Amniotic stem cell (primary cell): ENCODE measurements at places on chromosomes 6 and 20.
A peak's percentile ranks its signal among the peaks of the same experiment; 100 is the strongest.

DNA sequence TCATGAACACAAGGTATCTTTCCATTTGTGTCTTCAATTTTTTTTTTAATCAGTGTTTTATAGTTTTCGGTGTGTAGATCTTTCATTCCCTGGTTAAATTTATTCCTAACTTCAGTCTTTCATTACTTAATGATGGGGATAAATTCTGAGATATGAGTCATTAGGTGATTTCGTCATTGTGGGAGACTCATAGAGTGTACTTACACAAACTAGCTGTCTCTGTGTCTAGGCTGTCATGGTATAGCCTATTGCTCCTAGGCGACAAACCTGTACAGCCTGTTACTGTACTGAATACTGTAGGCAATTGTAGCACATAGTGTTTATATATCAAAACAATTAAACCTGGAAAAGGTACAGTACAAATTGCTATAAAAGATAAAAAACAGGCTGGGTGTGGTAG is 42.1 kb downstream of the SMAP1 start:
- DNase-seq = no peak

GRCh38 chr6:145557474-145557873 is 177.8 kb downstream of the EPM2A start:
- DNase-seq = no peak

- peak; percentile 60 for DNase-seq
Measured at GRCh38 chr6:43774776-43775534, 4.9 kb downstream of the VEGFA start.

- no peak for DNase-seq
Measured at GRCh38 chr6:67467341-67467740, 1167.7 kb upstream of the ADGRB3 start.

DNA sequence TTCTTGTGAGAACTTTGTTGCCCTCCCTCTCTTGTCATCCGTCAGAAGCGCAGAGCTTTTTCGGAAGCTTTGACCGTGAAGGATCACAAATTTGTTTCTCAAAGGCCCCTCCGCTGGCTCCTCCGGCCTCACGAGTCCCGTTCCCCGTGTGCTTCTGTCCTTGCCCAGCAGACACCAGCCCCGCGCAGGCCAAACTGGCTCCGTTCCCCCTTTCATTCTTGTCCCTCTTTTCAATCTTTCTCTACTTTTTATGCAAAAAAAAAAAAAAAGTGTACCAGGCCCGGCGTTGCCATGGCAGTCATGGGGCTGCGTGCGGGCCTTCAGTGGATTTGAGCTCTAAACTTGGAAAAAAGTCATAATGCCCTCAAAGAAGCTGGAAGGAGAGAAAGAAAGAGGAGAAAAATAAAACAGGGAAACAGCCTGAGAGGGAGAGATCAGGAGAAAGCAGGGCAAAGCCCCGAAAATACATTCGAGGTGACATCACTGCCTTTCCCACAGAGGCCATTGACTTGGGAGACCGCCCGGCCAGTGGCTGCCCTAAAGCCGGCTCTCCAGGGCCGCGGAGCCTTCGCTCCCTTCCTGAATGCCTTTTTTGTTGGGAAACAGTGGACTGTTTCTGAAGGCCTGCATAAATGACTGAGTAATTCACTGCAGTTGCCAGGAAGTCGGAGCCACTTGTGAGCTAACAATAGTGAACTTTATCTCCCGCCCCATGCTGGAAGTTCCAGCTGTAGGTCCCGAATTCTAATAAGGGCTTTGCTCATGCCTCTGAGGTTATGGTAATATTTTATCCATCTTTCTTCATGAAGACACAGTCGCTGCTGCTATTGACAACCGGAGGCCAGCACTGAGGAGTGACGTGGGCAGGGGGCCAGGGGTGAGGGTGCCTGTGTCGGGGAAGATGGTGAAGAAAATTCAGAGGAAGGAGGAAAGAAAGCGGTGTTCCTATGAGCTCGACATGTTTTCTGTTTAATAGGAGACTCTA is 670.9 kb downstream of the QKI start:
- DNase-seq = no peak

GRCh38 chr6:40960742-40961430 is 78.1 kb downstream of the UNC5CL start:
- no peak for DNase-seq

GRCh38 chr6:19289457-19289856 is 547.7 kb upstream of the ID4 start:
- no peak for DNase-seq

DNA sequence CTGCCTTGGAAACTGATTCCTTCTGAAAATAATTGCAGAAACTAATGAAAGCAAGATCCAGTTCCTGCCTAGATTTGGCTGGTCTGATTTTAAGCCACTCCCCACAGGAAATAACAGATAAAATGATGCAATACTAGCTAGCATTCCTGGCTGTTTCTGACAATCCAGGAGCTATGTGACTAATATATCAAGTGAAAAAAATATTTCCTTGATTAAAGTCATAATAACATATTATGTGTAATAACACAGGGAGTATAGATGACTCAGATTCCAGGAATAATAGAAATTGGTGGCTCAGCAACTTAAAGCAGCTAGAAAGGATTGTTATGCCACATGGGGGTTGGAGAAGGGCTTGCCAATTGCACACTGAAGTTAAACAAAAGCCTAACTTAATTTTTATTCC is 182.7 kb upstream of the SALL4 start:
- peak; percentile 90 for DNase-seq

- DNase-seq = no peak
Measured at GRCh38 chr6:46315589-46315988, 144.8 kb upstream of the ENPP5 start.

GRCh38 chr6:162708971-162709370 is 18.6 kb downstream of the PRKN start:
- DNase-seq = no peak

GRCh38 chr6:142821860-142822259 is 123.1 kb downstream of the HIVEP2 start:
- DNase-seq = no peak

DNA sequence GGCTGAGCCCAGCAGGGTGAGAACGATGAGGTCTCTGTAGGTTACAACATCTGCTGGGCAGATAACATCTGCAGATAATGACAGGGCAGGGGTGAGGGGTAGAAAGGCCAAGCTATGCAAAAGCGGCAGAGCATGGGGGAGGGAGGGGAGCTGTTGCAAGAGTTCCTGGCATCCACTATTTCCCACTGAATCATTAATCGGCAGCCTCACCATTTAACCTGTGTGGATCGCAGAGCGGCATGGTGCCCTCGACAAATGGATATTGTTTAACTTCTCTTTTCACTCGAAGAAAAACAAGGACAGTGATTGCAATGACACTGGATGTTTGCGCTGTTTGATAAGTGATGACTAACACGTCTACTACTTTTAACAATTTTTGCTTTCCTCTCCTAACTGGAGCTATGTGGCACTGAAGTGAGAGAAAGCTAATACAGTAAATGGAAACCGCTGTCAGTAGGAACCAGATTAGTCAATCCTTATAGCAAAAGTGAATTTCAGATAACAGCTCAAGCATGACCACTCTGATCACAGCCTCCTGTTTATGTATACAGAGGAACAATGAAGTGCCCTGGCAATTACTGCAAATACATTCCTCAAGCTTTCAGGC is 381.5 kb downstream of the TFAP2A start:
- DNase-seq = no peak

DNA sequence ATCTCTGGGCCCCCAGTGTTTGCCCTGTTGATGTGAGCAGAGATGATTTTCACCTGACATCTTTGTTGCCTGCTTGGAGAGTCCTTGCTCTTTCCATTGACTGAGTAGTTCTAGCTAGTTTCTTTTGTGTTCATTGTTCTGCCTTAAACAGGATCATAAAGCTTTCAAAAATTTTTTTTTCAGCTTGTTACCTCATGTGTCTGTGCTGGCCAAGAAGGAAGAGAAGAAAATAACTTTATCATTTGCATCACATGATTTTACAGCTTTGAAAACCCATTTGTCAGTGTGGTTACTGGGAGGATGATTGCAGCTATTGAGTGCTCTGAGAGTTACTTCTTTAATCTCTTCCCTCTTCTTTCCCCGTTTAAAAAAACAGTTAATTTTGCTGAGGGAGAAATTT is 16.0 kb downstream of the FOXO3 start:
- no peak for DNase-seq

DNA sequence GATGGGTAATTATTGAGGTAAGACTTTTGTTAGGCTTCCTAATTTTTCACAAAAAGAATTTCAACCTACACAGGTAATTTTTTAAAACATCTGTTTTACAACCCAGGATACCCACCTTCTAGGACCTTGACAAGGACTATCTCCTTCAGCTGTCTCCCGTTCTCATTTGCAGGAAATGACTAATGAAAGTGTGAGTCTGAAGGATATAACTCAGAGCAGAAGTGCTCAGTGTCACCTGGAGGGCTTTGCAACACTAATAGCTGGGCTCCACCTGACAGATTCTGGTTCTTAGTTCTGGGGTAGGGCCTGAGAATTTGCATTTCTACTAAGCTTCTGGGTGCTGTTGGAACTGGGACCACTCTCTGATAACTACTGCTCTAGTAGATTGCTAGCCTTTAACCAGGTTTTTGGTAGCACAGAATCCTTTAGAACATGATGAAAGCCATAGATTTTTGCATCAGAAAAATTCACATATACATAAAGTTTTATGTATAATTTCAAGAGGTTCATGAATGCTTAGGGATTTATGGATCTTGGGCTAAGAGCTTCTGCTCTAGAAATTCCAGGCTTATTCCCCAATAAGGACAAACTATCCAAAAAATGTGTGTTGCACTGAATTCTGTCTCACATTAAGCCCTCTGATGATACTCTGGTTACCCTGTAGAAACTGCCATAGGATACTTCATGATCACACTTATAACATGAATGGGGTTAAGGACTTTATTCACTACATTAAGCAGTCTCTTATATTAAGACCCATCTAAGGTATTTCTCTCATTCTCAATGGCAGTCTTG is 30.3 kb downstream of the AK9 start:
- DNase-seq = no peak

- no peak for DNase-seq
Measured at GRCh38 chr6:88490908-88491264, 324.7 kb upstream of the CNR1 start.

DNA sequence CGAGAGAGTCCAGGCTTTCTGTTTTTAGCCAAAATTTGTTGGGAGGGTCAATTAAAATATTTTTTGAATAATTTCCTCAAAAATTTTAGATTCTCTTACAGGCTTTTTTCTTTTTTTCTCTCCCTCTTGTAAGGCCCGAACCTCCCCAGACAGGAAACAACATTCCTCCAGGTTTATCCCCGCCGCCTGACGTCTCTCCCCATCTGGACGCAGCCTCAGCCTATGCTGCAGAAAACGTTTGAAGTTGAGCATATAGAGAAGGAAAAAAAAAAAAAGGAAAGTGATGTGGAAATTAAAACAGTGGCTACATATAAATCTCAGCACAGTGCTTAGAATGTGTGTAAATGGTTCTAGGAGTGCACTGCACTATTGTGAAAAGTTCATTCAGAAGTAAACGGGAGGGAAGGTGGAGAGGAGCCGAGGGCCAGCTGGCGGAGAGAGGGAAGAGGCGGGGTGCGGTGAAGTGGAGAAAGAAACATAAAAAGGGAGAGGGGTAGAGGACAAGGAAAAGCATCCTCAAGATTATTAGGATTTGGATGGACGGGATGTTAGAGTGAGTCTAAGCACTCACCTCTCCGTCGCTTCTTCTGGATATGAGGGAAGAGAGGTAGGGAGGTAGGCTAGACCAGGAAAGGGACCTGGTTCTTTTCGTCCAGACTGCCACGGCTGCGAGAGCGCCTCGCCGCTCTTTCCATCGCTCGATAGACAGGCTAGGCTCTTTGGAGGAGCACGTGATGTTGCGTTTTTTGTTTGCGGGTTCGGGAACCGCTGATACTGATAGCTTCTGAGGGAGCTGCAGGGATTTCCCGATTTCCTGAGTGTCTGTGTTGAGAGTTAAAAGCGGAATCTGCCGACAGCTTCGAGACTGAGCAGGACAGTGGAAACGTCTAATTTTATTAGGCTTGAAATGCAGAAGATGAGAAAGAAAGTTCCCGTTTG is 98.7 kb downstream of the TRIM27 start:
- no peak for DNase-seq

GRCh38 chr6:30618270-30618797 is 694 bp downstream of the MRPS18B start:
- DNase-seq = no peak

DNA sequence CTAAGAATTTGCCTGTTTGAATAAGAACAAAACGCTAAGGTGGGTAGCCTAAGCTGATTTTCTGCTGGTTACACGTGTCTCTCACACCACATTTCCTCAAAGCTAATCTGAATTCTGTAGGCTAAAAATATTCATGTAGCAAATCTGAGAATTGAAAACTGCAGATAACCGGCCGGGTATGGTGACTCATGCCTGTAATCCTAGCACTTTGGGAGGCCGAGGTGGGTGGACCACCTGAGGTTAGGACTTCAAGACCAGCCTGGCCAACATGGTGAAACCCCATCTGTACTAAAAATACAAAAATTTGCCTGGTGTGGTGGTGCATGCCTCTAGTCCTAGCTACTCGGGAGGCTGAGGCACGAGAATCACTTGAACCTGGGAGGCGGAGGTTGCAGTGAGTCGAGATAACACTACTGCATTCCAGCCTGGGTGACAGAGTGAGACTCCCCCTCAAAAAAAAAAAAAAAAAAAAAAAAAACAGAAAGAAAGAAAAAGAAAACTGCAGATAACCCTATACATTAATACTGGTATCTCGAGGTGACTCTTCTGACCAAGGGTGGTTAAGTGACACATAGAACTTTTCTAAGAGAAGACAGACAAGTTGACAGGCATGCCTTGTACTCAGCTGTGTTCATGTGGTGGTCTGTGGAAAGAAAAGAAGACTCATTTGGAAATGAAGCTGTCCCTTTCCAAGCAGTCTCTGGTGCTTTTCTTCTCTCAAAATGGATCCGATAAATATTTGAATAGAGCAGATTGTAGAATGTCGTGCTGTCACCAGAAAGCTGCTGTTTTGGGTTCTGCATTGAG is 24.7 kb upstream of the ASXL1 start:
- no peak for DNase-seq

DNA sequence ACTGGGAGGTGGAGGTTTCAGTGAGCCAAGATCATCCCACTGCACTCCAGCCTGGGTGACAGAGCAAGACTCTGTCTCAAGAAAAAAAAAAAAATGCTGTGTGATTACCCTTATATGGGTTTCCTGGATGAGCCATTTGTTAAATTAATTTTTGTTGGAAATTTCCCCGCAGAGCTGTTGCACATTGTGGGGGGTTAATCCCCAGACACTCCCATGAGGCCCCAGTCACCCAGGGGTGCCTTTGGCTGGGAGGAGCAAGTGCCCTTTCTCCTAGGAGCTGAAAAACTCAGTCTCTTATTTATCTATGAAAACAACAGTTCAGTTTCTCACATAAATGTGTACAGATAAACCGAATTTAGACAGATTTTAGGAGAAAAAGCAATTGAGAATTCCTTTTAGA is 4.7 kb upstream of the DEFB132 start:
- no peak for DNase-seq

GRCh38 chr6:148550569-148550968 is 196.3 kb upstream of the UST start:
- no peak for DNase-seq

GRCh38 chr6:147776631-147777213 is 268.2 kb downstream of the SAMD5 start:
- DNase-seq = no peak

DNA sequence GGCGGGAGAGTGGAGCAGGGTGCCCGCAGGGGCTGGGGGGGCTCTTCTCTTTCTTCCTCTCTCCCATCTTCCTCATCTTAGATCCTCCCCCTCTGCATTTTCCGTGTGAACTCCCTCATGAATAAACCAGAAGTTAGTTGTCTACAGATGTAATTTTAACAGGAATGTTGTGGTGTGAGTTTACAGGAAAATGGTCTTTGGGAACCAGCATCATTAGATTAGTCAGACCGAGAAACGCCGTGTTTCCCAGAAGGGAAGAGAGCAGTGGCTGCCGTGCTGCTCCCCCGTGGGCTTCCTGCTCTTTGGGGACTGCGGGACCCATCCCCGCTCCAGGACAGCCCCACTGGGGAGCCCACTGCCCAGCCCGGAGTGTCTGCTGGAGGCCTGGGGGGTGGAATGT is 3.4 kb downstream of the MYT1 start:
- no peak for DNase-seq
